ENCODE measurements at places on chromosomes 12 and 14.
A peak's percentile ranks its signal among the peaks of the same experiment; 100 is the strongest.

- no peak for DNase-seq
Observed at GRCh38 chr12:88420457-88420856, 159.8 kb downstream of the KITLG start.

DNA sequence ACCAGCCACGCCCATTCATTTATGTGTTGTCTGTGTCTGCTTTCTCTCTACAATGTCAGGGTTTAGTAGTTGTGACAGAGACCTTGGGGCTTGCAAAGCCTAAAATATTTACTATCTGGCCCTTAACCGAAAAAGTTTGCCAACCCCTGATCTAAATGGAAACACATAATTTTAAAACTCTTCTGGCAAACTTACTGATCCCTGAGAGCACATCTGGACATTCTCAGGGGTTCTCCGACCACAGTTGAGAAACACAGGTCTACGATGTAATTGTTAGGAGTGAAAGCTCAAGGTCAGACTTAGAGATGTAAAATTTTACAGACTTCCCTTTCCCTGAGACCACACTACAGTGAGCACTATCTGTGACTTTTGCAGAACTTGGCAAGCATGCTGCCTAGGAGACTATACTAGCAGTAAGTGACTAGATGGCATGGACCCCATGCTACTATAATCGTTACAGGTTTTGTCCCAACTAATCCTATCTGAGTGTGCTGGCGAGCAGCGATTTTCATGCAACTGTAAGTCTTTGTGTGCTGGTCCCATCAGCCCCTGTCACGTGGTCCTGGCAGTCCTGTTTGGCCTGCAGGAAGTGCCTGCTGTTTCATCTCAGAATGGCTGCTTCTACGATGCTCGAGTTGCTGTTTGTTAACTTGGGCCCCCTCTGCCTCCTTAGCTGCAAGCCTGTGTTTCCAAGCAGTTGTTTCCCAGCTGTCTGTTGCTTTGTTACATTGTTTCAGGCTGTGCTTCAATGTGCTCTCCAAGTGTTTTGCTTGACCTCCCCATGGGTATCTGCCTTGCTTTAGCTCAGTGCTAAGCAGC is 21.6 kb downstream of the TMTC2 start:
- DNase-seq, result peak; percentile 21

- DNase-seq, result no peak
Observed at GRCh38 chr12:120115692-120116440, 687 bp downstream of the RAB35 start.

- DNase-seq, result no peak
Observed at GRCh38 chr12:131716282-131716681, 5.4 kb downstream of the SFSWAP start.

DNA sequence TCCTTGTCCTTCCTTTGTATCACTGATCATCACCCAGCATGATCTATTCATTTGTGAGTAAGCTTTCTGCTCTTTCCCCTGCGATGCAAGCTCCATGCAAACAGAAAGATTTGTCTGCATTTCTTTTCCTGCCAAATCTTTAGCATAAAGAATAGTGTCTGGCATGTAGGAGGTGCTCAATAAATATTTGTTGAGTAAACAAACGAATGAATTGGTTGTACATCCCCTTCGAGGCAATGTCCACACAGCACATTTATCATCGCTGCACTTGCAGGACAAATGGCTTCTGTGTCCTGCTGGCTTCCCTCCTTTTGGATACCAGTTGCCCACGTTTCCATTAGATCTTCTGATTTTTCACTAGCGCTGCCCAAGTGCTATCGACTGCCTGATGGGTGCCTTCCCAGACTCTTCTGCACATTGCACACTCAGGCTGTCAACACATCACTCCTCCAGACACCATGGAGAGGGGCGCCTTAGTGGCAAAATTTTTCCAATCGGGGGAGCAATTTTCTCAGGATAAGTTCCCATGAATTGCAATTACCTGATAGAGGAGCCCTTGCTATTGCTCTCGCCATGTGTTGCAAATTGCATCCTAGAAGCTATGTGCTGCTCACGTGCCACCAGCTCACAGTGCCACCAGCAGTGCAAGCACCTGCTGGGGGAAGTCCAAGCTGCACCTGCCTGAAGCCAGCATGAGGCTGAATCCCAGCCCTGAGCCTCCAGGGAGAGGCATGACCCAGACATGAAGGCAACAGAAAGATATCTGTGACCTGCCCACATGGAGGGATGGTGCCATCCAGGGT is 206.6 kb downstream of the KIF26A start:
- no peak for DNase-seq

DNA sequence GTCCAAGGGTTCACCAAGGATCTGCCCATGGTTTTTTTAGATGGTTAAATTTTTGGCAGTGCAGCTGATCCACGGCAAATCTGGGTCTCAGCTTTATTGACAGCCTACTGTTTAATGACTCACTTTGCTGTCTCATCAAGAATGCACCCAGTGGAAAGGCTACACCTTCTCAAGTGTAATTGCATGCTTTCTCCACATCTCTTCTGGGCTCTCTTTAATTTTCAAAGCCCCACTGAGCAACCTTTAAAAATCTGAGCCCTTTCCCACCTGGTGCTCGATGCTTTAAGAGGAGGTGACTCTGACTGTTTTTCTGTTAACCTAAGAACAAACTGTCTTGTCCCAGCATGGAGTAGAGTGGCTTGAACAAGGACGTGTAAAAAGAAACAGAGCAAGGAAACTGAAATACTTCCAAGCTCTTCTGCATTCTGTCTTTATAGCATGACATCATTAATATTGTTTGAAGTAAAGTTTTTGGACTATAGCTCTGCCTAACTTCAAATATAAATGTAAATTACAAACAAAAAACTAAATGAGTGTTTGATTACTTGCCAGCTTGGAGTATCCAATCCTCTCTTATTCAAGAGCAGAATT is 214.2 kb upstream of the KRR1 start:
- DNase-seq, result no peak

GRCh38 chr12:53652366-53652765 is 23.5 kb downstream of the ATP5MC2 start:
- DNase-seq, result no peak

- no peak for DNase-seq
Observed at GRCh38 chr14:59510966-59511365, 26.6 kb downstream of the JKAMP start.

GRCh38 chr12:62158461-62159360 is 101.5 kb upstream of the USP15 start:
- DNase-seq, result no peak

GRCh38 chr12:81403348-81403747 is 325.5 kb downstream of the ACSS3 start:
- no peak for DNase-seq

GRCh38 chr12:92492291-92492690 is 210.5 kb upstream of the PLEKHG7 start:
- DNase-seq, result no peak

DNA sequence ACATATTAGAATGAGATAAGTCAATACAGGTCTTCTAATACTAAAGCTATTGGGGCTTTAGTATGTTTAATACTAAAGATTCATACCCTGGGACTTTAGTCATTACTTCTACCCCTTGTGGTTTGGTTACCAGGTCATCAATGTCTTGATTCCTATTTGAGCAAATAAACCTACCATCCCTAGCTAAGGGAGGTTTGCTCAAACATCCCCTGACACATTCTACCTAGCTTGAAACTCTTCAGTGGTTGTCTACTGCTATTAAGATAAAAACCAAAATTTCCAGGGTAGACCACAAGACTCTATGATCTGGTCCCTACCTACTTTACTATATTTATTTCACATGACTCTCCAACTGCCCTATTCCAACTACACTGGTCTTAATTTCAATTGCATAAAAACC is 7.3 kb upstream of the C2CD5 start:
- DNase-seq, result no peak

- DNase-seq, result no peak
Observed at GRCh38 chr14:55867719-55868118, 250.5 kb upstream of the PELI2 start.

DNA sequence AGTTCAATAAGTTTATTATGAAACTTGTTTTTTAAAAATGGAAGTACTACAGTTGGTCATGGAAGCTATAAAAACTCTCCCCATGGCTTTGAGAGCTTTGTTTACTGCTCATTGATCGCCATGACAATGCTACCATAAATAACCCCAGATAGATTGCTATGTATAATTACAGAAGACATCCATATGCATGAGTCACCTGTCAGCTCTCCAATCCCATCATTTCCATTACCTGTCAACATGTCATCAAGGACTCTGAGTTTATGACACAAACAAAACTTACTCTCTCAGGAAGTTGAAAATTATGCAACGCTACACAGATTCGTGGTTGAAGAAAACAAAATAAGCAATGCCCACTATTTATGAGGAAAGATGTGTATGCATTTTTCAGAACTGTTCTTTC is 144.4 kb downstream of the SEC23A start:
- DNase-seq, result no peak

GRCh38 chr12:96015672-96016071 is 19.5 kb upstream of the HAL start:
- no peak for DNase-seq

GRCh38 chr14:92461891-92462290 is 51.7 kb upstream of the RIN3 start:
- DNase-seq, result no peak

GRCh38 chr14:75182821-75183220 is 6.4 kb upstream of the TMED10 start:
- no peak for DNase-seq

DNA sequence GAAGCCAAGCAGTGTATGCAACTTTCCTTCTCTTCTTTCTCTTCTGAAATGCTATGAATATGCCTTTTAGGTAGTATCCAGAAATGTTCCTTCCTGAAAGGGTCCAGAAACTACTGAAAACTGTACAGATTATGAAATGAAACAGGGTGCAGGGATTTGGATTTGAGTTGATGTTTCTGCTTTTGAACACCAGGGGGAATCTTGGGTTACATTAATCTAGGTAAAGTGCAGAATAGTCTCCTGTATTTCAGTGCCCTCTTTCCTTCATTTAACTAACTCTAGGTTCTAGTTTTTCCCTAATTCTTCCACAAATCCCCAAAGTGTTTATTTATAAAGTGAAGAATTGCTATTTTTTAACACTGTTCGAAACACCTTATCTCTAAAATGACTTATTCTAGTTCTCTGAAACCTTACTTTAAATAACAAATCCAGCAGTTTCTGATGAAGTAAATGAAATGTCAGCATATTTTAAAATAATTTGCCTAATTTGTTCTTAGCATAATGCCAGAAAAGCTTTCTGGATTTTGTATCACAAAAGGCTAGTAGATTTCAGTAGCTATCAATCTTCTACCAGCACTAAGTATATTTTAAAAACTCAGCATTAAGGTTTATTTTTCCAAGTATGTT is 111.9 kb downstream of the LRRK2 start:
- no peak for DNase-seq

GRCh38 chr14:23559010-23559925 is 3.2 kb downstream of the THTPA start:
- DNase-seq, result no peak

DNA sequence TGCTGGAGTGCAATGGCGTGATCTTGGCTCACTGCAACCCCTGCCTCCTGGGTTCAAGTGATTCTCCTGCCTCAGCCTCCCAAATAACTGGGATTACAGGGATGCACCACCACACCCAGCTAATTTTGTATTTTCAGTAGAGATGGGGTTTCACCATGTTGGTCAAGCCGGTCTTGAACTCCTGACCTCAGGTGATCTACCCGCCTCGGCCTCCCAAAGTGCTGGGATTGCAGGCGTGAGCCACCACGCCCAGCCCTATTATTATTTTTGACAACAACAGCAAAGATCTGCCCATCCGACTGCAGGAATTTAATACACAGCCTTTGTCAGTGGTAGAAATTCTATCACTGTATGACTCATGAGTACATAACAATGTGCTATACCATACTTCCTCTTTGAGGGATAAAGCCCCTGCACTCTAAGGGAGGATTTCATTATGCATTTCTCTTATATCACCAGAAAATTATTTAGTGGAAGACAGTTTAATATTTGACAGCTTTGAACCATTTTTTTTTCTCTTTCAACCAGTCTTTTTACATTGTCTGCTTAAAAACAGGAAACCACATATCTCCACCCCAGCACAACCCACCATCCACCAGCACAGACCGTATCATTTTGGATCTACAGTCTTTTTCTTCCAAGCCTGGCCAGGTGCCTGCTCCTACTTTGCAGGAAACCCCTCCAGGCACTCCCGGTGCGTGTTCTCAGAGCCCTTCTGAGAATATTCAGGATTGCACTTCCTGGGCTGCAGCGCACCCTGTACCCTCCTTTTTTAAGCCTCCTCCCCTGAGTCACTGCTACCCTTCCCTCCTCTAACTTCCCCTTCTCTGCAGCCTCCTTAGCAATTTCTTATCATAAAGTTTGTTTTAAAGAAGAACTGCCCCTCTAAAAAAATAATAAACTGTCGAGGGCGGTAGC is 594 bp downstream of the ARHGDIB start:
- no peak for DNase-seq

DNA sequence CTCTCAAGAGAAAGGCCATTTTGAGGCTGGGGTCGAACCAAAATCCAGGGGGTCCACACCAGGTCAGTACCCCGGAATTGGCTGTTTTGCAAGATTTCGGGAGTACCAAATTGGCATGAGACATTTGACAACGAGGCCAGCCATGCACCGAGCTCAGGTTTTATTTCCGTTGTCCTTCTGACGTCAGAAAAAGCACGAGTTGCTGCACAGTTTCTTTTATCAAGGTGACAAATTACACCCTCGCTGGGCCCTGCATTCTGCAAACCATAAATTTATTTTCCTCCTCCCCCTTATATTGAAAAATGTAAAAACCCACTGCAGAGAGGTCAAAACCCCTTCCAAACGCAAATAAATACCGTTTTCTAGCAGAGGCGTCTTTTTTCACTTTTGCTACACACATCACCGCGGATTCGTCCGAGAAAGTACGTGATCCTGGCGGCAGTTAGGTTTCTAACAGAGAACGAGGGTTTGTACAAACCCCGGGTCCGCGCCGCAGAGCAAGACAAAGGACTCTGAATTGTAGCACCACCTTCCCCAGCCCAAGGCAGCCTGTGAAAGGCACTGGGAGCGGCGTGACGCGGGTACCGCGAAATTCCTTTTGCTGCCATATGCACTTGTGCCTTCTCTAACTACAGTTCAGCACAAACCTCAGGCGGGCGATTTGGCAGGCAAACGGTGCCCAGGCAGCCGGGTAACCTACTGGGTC is 1.8 kb downstream of the SLC38A1 start:
- no peak for DNase-seq

- DNase-seq, result no peak
Observed at GRCh38 chr14:67673451-67673850, 981 bp downstream of the VTI1B start.

- DNase-seq, result no peak
Observed at GRCh38 chr12:59164991-59165718, 244.9 kb upstream of the LRIG3 start.

- DNase-seq, result no peak
Observed at GRCh38 chr14:65940056-65940735, 527.7 kb downstream of the FUT8 start.

GRCh38 chr14:101854366-101854765 is 92.9 kb downstream of the PPP2R5C start:
- no peak for DNase-seq

GRCh38 chr12:26455936-26456574 is 260.7 kb downstream of the SSPN start:
- no peak for DNase-seq

DNA sequence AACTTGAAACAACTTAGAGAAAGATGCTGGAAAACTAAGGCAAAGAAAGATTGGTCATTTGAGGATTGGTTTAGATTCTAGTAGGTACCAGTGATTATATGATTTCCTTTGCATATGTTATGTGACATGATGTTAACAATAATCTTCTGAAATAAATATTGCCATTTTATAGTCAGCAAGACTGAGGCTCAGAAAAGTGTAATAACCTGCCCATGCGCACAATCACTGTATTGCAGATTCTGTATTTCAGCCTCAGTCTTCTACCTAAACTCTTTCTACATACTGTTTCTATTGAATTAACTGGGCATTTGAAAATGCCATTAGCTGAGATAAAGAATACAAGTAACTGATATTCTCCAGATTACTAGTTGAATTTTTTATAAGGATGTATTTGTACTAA is 61.3 kb downstream of the FGD4 start:
- DNase-seq, result no peak
